Stimulated activated CD8-positive, alpha-beta memory T cell treated with anti-CD3 and anti-CD28 coated beads, Interleukin-4, amount 100 ng/mL, for 24 hours (primary cell): ENCODE measurements at places on chromosomes 16 and 17.

- DNase-seq = no peak
Measured at GRCh38 chr17:14918540-14918939, 346.6 kb downstream of the PMP22 start.

DNA sequence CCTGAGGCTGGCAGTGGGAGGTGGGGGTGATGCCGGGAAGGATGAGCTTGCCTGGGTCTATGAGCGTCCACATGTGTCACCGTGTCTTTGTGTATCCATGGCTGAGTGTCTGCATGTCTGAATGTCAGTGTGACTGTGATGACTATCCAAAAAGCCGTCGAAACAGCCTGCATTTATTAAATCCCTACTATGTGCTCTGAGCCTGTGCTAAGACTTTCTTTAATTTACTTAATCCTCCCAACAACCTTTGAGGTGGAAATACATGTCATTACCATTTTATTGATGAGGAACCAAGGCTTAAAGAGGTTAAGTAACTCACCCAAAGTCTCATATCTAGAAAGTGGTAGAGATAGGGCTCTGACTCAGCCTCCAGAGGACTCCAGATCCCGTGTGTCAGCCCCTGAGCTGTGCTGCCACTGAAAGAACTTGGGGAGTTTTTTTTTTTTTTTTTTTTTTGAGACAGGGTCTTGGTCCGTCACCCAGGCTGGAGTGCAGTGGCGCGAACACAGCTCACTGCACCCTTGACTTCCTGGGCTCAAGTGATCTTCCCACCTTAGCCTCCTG lies 20.0 kb downstream of the ARHGAP23 start:
- DNase-seq = no peak

GRCh38 chr17:44977065-44977464 lies 9.0 kb upstream of the C1QL1 start:
- no peak for DNase-seq

GRCh38 chr17:49414271-49414621 lies 436 bp downstream of the PHB1 start:
- DNase-seq = no peak

DNA sequence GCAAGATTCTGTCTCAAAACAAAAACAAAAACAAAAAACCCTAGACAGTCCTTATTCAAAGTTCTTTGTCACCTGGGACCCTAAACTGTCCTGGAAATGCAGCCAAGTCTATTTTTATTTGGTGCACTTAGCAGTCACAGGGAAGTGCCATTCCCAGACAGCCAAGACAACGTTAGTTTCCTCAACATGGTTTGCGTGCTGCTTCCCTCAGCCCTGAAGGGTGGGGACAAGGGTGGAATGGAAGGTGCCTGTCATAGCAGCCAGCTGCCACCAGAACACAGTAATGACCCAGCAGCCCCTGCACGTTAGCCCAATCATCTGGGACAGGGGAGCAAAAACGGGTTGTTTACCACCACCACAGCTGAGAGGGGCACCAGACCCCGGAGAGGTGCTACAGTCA lies 16.9 kb downstream of the CREBBP start:
- DNase-seq = no peak

DNA sequence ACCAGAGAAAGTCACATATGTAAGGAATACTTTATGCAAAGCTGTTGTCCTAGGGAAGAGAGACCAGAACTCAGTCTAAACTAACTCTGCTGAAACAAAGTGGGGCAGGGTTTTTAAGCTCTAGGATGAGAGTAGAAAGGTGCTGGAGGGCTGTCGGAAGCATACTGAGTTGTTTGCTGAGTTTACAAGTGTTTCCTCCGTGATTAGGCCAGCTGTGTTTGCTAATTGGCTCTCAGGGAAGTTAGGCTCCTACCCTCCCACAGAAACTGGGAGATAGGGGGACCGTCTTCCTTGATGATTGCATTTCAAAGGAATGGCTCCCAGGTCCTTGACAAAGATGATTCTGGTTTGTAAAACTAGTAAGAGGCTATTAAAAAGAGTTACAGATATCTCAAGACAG lies 24.4 kb upstream of the CRYM start:
- no peak for DNase-seq

- DNase-seq = no peak
Measured at GRCh38 chr17:72422204-72422504, 301.3 kb downstream of the SOX9 start.

DNA sequence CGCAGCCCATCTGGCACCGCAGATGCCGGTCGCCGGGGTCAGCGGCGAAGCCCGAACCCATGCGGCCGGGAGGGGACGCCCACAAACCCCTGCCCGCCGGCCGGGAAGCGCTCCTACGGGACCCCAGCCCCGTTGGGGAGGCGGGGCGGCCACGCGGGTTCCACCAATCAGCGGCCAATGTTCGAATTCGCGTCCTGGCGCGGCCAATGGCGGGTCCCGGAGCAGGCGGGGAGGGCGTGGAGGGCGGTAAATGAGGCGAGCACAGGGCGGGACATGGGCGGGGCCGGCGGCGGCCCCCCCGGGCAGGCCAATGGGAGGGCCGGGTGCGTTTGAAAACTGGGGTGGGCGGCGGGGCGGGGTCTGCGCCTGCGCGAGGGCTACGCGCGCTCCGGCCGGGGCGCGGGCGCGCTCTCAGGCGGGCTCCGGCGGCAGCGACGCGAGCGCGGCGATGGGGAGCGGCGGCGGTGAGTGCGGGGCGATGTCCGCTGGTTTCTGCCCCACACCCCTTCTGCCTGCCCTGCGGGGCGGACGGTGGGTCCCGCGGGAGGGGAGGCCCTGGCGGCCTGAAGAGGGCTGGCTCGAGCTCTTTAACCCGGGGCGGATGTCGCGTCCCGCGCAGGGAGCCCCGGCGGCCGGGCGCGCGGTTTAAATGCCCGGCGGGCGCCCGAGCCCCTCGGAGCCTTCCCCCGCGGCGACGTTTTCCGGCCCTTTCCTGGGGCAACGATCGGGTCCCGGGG lies at the start of gene CCNF:
Gene CCNF (plus strand): TSS at position 414 of the 737 bp plus-strand sequence. CDS start 35 bp downstream, at position 449.
- DNase-seq = peak; percentile 97

- DNase-seq = no peak
Measured at GRCh38 chr16:22670551-22671041, 143.4 kb upstream of the HS3ST2 start.

GRCh38 chr17:73638556-73638955 lies 5.7 kb downstream of the SDK2 start:
- DNase-seq = no peak

DNA sequence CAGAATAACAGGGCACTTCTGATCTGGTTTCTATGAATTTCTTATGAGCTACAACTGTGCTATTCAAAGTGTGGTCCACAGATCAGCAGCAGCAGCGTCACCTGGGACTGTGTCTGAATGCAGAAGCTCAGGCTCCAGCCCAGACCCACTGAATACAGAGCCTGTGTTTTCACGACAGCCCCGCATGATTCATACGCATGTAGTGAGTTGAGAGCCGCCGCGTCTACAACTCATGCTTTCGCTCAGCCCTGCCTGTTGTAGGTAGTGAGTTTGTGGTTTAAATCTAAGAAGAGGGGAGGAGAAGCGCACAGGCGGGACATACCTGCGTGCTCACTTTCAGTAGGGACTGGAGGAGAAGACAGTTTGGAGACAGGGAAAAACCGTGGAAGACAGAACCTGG lies 28.5 kb upstream of the ELAC2 start:
- DNase-seq = no peak

DNA sequence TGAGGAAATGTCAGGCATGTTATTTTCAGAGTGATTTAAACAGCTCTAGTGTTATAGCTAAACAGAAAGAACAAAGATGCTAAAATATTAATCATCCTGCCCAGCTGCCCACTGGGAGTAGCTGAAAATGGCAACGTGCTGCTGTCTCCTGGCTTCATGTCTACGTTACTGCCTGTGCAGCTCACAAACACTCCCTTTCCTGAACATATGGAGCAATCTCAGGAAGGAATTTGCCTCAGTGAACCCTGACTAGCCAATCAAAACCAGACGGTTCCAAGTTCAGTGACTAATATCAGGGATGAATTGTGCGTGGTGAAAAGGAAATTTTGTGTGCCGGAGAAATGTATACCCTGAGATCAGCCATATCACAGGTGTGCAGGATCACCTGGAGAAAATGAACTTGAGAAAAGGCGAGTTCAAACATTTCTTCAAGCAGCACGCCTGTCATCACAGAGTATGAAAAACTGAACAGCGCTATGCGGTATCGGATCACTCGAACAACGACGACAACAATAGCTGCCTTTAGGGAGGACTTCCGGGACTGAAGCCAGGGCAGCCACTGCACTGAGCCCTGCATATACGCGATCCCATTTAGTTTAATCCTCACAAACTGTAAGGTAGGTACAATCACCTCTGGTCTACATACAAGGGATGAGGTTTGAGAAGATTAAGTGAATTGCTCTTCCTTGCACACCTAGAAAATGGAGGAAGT lies 110.3 kb downstream of the STX8 start:
- no peak for DNase-seq

GRCh38 chr16:74321356-74321755 lies 24.7 kb downstream of the PSMD7 start:
- no peak for DNase-seq

- DNase-seq = no peak
Measured at GRCh38 chr16:57007530-57007929, 18.2 kb downstream of the NLRC5 start.
